ENCODE measurements at places on chromosomes 7 and 10. TPM values are rescaled to one million over a fixed set of nuclear protein-coding genes. Genes with fewer than 3 reads are reported as not detected.

Gene CFAP46
- total RNA-seq, result 1.4 TPM

Gene OR9A4
- 0.13 TPM for total RNA-seq

Gene KCNH2
- 1.7 TPM for total RNA-seq

Gene CRYGN
- 0.78 TPM for total RNA-seq

Gene OPN1SW
- total RNA-seq, result not detected

Gene FBXO24
- 0.13 TPM for total RNA-seq

Gene OR6V1
- not detected for total RNA-seq

Gene SPAM1
- not detected for total RNA-seq

Gene CTBP2
- total RNA-seq, result 49.1 TPM

Gene ANKRD61
- total RNA-seq, result not detected

Gene ELN
- 198 TPM for total RNA-seq

Gene MACC1
- 0.22 TPM for total RNA-seq

Gene FOXI2
- total RNA-seq, result not detected

Gene CPA4
- 250 TPM for total RNA-seq

Gene FRMD4A
- 4.6 TPM for total RNA-seq

Gene ANXA8
- total RNA-seq, result 0.39 TPM

Gene RBM48
- total RNA-seq, result 17.3 TPM

Gene SEMA3D
- 10.3 TPM for total RNA-seq

Gene CAV1
- total RNA-seq, result 374 TPM

Gene PRPS1L1
- total RNA-seq, result not detected

Gene COL26A1
- total RNA-seq, result 0.22 TPM

Gene R3HCC1L
- 14.8 TPM for total RNA-seq

Gene TUBAL3
- total RNA-seq, result not detected

Gene ZSCAN25
- total RNA-seq, result 11.2 TPM

Gene PRRT4
- 0.11 TPM for total RNA-seq

Gene LMTK2
- 11.8 TPM for total RNA-seq

Gene HOXA6
- 8.8 TPM for total RNA-seq

Gene ZNF804B
- not detected for total RNA-seq

Gene PSAP
- total RNA-seq, result 584 TPM

Gene MRLN
- not detected for total RNA-seq

Gene TFPI2
- total RNA-seq, result 16.0 TPM

Gene LRRC17
- total RNA-seq, result 1.6 TPM

Gene HOXA5
- total RNA-seq, result 8.1 TPM

Gene SEC31B
- 4.6 TPM for total RNA-seq

Gene CYP26C1
- total RNA-seq, result 0.26 TPM

Gene CROT
- total RNA-seq, result 37.6 TPM

Gene CCDC6
- total RNA-seq, result 71.2 TPM

Gene BMPER
- total RNA-seq, result 181 TPM

Gene VOPP1
- 51.1 TPM for total RNA-seq

Gene C10orf105
- 2.9 TPM for total RNA-seq

Gene TRIM50
- total RNA-seq, result not detected

Gene LRMDA
- total RNA-seq, result 9.5 TPM

Gene POP7
- total RNA-seq, result 23.5 TPM

Gene TMEM130
- 0.54 TPM for total RNA-seq

Gene ADAM12
- 93.8 TPM for total RNA-seq

Gene ADAM8
- 0.65 TPM for total RNA-seq

Gene ZNF107
- 4.8 TPM for total RNA-seq

Gene EZH2
- total RNA-seq, result 17.3 TPM

Gene EPO
- not detected for total RNA-seq

Gene TRPV5
- total RNA-seq, result not detected
